Myocyte (in vitro differentiated cells): ENCODE measurements at places on chromosomes 4 and X. TPM values are rescaled to one million over a fixed set of nuclear protein-coding genes. Genes with fewer than 3 reads are reported as not detected.

DNA sequence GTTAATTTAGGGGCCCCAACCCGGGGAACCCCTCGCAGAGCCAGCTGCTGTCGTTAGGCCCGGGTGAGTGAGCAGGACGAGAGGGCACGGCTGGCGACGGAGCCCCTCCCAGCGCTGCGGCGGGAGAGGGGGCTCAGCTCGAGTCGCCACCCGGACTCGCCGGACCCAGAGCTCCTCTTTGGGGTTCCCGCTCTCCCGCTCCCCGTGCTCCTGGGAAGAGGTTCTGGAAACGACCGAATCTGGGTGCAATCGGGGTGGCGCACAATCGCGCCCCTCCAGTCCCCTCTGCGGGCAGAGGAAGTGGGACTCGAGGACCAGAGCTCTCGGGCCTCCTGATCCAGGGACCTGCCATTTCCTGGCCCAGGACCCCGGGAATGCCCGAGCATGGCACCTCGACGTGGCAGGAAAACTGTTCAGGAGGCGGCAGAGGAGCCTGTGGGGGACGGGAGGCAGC, 37.3 kb upstream of the ARAF start:
- DNase-seq, result no peak

DNA sequence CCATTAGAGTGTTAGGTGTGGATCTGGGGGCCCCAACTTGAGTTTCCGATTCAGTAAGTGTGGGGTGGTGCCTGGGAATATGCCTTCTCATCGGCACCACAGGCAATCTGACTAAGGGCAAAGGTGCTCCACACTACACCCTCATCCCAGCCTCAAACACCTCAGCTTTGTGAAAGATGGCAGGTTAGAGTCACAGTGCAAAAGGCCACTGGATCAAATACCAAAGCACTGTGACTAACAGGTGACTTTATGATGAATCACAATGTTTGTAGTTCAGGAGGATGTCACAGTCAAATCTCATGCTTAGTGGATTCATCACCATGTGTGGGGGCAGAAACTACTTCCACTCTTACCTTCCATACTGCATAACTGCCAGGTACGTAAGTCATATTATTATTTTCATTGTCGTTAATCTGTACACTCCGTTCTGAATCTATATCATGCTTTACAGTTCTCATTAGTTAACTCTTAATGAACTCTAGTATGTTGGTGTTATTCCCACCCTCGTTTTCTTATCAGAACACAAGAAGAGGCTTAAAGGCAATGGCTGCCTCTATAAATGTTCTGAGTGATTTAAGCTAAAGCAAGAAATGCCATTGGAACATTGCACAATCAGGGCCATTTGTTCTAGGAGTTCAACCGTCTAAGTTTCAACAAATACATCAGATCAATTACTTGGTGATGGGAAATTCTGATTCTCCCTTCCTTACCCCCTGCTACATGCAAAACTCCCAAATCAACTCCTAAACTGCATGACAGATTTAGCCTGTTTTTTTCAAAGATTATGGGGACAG, 50.2 kb downstream of the PRKG2 start:
- DNase-seq, result no peak

- DNase-seq, result no peak
Measured at GRCh38 chrX:66098162-66098561, 58.3 kb upstream of the VSIG4 start.

DNA sequence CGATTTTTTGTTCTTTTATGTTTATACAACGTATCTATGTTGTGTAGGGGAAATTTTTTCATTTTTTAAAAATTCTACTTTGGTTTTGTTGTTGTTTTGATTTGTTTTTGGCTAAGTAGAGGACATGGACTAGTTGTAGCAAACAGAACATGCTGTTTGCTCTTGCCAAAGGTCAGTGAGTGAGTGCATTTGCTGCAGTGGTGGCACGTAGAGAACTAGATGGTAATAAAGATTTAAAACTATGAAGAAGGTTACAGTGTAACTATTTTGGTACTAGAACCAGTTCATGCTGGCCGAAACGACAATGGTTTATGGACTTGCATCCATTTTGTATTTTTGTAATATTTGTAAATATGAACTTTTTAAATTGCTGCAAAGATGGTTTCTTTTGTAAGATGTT, 1.9 kb upstream of the SCML1 start:
- DNase-seq, result no peak

RHOXF1 gene
- total RNA-seq, result not detected in 2 replicates
